ENCODE measurements at places on chromosomes 2 and 18.

DNA sequence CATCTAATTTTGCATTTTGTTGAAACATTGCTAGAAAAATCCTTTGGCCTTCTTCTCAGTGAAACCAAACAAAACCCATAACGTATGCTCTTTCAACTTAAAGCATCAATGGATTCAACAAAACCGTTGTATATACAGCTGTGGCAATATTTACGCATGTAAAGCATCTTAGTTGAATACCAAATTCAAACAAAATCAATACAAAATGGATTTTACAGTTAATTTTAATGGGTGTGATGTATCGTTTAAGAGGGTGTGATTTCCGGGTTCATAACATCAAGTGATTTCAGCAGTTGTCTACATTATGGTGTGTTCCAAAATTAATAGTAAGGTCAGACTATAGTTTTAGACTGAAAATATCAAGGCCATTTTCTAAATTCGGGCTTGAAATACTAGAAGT lies 198.2 kb downstream of the TGIF1 start:
- DNase-seq = no peak

GRCh38 chr18:7523772-7524171 lies 43.3 kb upstream of the PTPRM start:
- DNase-seq = no peak

DNA sequence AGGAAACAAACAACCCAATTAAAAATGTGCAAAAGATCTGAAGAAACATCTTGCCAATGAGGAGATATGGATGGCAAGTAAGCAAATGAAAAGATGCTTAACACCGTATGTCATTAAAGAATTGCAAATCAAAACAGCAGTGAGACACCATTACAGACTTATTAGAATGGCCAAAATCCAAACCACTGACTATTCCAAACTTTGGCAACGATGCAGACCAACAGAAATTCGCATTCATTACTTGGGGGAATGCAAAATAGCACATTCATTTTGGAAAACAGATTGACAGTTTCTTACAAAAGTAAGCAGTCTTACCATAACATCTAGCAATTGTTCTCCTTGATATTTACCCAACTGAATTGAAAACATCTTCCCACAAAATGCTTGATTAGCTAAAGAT lies 1118.7 kb downstream of the SUCLG1 start:
- DNase-seq = peak; percentile 7

- DNase-seq = no peak
Measured at GRCh38 chr2:62370321-62371250, 135.4 kb downstream of the TMEM17 start.

Data from NAMALWA (cell line).